ENCODE measurements at places on chromosomes 13 and 19. TPM values are rescaled to one million over a fixed set of nuclear protein-coding genes. Genes with fewer than 3 reads are reported as not detected.

TNFSF9 gene
- polyA plus RNA-seq = 0.58 TPM

CFAP97D2 gene
- polyA plus RNA-seq = not detected

CYP2F1 gene
- polyA plus RNA-seq = not detected

GSX1 gene
- not detected for polyA plus RNA-seq

CAB39L gene
- 3.7 TPM for polyA plus RNA-seq

ZNF563 gene
- polyA plus RNA-seq = 1.4 TPM

RGL3 gene
- 0.15 TPM for polyA plus RNA-seq

POU4F1 gene
- polyA plus RNA-seq = 13.2 TPM

KCNN1 gene
- 0.63 TPM for polyA plus RNA-seq

LIG1 gene
- 29.2 TPM for polyA plus RNA-seq

KIR2DL1 gene
- not detected for polyA plus RNA-seq

WASF3 gene
- 10.2 TPM for polyA plus RNA-seq

OXGR1 gene
- 0.09 TPM for polyA plus RNA-seq

VSTM2B gene
- polyA plus RNA-seq = 0.17 TPM

FARP1 gene
- polyA plus RNA-seq = 101 TPM

ADGRE1 gene
- not detected for polyA plus RNA-seq

ZNF552 gene
- 7.1 TPM for polyA plus RNA-seq

CBLC gene
- polyA plus RNA-seq = not detected

GIPC3 gene
- polyA plus RNA-seq = 2.1 TPM

ZNF850 gene
- 1.3 TPM for polyA plus RNA-seq

TYROBP gene
- 25.8 TPM for polyA plus RNA-seq

DPF1 gene
- 2.4 TPM for polyA plus RNA-seq

LYPD3 gene
- 2.4 TPM for polyA plus RNA-seq

NLRP7 gene
- not detected for polyA plus RNA-seq

CEACAM1 gene
- polyA plus RNA-seq = 2.1 TPM

CHAMP1 gene
- polyA plus RNA-seq = 13.3 TPM

DENND1C gene
- 1.2 TPM for polyA plus RNA-seq

SIGLEC8 gene
- 0.10 TPM for polyA plus RNA-seq

OSCAR gene
- polyA plus RNA-seq = 0.65 TPM

ZNF837 gene
- 1.6 TPM for polyA plus RNA-seq

ERICH6B gene
- 1.3 TPM for polyA plus RNA-seq

DOCK6 gene
- 45.9 TPM for polyA plus RNA-seq

NKPD1 gene
- polyA plus RNA-seq = 0.21 TPM

FXYD5 gene
- 22.3 TPM for polyA plus RNA-seq

NBEA gene
- polyA plus RNA-seq = 17.3 TPM

CLPTM1 gene
- polyA plus RNA-seq = 67.1 TPM

MCEMP1 gene
- 0.25 TPM for polyA plus RNA-seq

CGB2 gene
- polyA plus RNA-seq = not detected

PRR36 gene
- polyA plus RNA-seq = 0.48 TPM

KLK6 gene
- polyA plus RNA-seq = not detected

IL11 gene
- 0.25 TPM for polyA plus RNA-seq

IQCN gene
- 4.9 TPM for polyA plus RNA-seq

FGF14 gene
- polyA plus RNA-seq = 0.04 TPM

ZNF878 gene
- 0.31 TPM for polyA plus RNA-seq

S1PR4 gene
- 0.34 TPM for polyA plus RNA-seq

RUVBL2 gene
- polyA plus RNA-seq = 61.0 TPM

CEACAM19 gene
- 11.7 TPM for polyA plus RNA-seq

CNN1 gene
- 43.0 TPM for polyA plus RNA-seq

AMER2 gene
- polyA plus RNA-seq = 0.04 TPM

CYP4F11 gene
- polyA plus RNA-seq = not detected

ICAM4 gene
- 0.45 TPM for polyA plus RNA-seq

AP1M2 gene
- 0.86 TPM for polyA plus RNA-seq

Data from hindlimb muscle (tissue), 1 donor.